ENCODE measurements at places on chromosomes 2 and 18. TPM values are rescaled to one million over a fixed set of nuclear protein-coding genes. Genes with fewer than 3 reads are reported as not detected.

DNA sequence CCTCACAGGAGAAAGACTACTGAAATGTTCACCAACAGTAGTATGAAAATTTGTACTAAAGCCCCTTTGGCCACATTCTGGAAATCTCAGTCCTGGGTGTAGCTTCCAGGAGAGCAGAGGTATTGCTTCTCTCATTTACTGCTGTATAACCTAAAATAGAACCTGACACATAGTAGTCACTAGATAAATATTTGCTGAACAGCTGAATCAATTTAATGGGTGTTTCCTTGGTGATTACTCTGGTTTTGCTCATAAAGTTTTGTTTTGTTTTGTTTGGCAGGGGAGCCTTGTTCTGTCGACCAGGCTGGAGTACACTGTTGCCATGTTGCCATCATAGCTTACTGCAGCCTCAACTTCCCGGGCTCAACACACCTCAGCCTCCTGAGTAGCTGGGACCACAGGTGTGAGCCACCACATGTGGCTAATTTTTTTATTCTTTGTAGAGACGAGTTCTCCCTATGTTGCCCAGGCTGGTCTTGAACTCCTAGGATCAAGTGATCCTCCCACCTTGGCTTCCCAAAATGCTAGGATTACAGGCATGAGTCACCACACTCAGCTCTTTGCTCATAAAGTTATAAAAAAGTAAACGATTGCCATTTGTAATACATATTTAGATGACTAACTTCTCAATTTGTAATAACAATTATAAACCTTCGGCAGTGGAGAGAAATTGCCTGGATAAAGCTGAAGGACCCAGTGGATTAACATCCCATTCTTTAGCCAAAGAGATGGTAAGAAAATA is 11.5 kb upstream of the PARD3B start:
- no peak overlapping the region for H3K4me3 ChIP-seq
- H3K4me1 ChIP-seq: peaks cover 34% of the 10 kb centered on the region
- H3K36me3 ChIP-seq: no peaks in the 10 kb centered on the region
- no peaks in the 10 kb centered on the region for H3K27me3 ChIP-seq
- H3K27ac ChIP-seq: no peak overlapping the region

DNA sequence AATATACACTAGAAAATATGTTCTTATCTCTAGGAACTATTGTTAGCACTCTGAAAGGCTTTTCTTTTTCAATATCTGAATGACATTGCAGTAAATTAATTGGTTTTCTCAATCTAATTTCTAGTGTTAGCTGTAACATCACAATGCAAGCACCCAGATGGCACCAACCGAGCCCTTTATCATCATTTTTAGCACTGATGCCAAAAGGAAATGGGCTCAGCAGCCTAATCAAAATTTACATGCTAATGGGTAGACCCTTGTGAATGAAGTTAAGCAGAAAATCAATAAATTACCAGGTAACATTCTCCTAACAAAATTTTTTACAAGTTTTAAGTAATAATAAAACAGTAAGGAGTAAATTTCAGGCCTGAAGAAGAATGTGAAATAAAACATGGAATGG is 53.5 kb upstream of the PGAP1 start:
- no peaks in the 10 kb centered on the region for H3K4me1 ChIP-seq
- DNase-seq: no peak
- H3K27ac ChIP-seq: no peak overlapping the region

- H3K27me3 ChIP-seq: no peaks in the 10 kb centered on the region
- DNase-seq: peak; percentile 45
- H3K4me1 ChIP-seq: peaks cover 70% of the 10 kb centered on the region
- H3K27ac ChIP-seq: peak overlapping the region; percentile 63
- H3K4me3 ChIP-seq: peak overlapping the region; percentile 53
These were observed 129.7 kb downstream of the MAP4K4 start for GRCh38 chr2:101827246-101827645.

- peaks cover 4% of the 10 kb centered on the region for H3K36me3 ChIP-seq
- H3K4me3 ChIP-seq: no peak overlapping the region
These were observed 85.5 kb downstream of the AGPS start for GRCh38 chr2:177478029-177478428.

DNA sequence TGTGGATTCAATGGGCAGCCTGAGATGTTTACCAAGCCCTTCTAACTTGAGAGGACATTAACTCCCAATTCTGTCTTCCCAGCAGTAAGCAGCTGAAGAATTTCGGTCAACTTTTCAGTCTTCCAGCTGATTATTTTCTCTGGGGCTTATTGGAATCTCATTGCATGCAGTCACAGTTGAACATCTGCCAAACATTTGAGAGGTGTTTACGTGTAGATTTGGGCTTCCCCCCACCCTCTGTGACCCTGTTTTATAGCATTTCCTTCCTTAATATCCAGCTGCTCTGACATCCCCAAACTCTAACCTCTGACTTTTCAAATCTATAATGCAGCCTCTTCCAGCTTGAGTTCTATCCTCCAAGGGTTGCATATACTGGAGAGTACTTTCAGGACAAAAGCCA is 16.5 kb upstream of the VIT start:
- H3K4me3 ChIP-seq: no peak overlapping the region
- no peak overlapping the region for H3K27ac ChIP-seq
- peaks cover 12% of the 10 kb centered on the region for H3K4me1 ChIP-seq
- H3K27me3 ChIP-seq: no peaks in the 10 kb centered on the region
- no peaks in the 10 kb centered on the region for H3K36me3 ChIP-seq

- no peaks in the 10 kb centered on the region for H3K36me3 ChIP-seq
- H3K4me1 ChIP-seq: peaks cover 27% of the 10 kb centered on the region
- H3K27me3 ChIP-seq: no peaks in the 10 kb centered on the region
- DNase-seq: peak; percentile 49
- no peak overlapping the region for H3K4me3 ChIP-seq
These were observed 92.1 kb downstream of the LYPD6 start for GRCh38 chr2:149422337-149422990.

DNA sequence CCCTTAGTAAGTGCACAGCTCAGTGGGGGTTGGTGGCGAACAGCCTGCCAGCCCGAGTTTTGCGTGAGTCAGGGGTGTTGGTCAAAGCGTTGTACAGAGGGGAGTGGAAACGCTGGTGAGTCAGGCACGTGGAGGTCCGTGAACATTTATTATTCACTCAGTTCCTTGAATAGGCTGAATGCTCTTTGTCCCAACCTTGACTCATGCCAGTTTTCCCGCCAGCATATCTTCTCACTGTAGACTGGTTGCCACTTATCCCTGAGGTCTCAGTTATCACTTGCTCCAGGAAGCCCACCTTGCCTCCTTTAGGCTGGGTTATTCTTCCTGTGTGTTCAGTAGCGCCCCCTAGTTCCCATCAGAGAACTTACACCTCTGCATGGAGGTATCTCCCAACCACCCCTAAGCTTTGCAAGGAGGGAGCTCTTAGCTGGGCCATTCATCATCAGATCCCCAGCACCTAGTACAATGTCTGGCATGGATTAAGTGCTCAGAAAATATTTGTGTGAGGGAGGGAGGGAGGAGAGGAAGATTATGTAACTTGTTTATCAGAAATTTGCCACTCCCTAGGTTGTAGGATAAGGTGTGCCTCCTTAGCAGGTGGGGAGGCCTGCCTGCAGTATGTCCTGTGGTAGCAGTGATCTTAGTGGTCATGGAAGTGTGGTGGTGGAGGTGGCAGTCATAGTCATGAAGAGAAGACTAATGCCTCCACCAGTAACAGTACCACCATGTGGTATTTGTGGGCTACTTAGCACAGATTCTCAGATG is 72.1 kb downstream of the CABLES1 start:
- peaks cover 18% of the 10 kb centered on the region for H3K4me1 ChIP-seq
- no peaks in the 10 kb centered on the region for H3K27me3 ChIP-seq
- H3K36me3 ChIP-seq: peaks cover 8% of the 10 kb centered on the region
- H3K4me3 ChIP-seq: no peak overlapping the region

DNA sequence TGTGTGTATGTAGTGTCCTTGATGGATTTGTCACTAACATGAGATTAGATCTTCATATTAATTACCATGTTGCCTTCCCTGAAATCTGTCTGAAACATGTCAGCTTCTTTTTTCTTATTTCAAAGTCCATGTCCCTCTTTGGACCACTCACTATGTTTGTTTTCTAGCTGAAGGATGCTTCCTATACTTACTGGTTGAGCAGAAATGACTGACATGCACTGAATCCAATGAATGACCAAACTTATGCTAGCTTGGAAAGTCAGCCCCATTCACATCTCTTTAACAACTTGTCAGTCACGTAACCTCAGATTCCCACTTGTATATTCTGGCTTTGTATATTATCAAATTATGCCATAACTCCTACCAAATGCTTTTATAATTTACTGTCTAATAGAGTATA is 69.9 kb upstream of the STK39 start:
- H3K27ac ChIP-seq: no peak overlapping the region
- no peaks in the 10 kb centered on the region for H3K36me3 ChIP-seq
- H3K4me3 ChIP-seq: no peak overlapping the region

The ATP6V1B1 gene
- not detected for total RNA-seq

The TRPM8 gene
- total RNA-seq: 1.1 TPM

The OR6B2 gene
- total RNA-seq: not detected

The CCDC121 gene
- total RNA-seq: 5.5 TPM

The DHRS9 gene
- 16.6 TPM for total RNA-seq

The CPLX4 gene
- not detected for total RNA-seq

The POTEC gene
- total RNA-seq: not detected

The AAMP gene
- 117 TPM for total RNA-seq
